ENCODE measurements at places on chromosomes 1 and 21.

- peak; percentile 22 for DNase-seq
These were observed at the start of gene OLIG1 for GRCh38 chr21:33069994-33070743. Gene OLIG1, plus strand, starts transcription at chr21:33070141. Its CDS starts 106 bp downstream, at chr21:33070247.

- DNase-seq, result peak; percentile 69
These were observed 27.8 kb upstream of the CD84 start for GRCh38 chr1:160607011-160607671.

- peak; percentile 6 for DNase-seq
These were observed 2.0 kb downstream of the KCNE2 start for GRCh38 chr21:34365809-34366208.

- no peak for DNase-seq
These were observed 157.3 kb upstream of the PTGFR start for GRCh38 chr1:78333502-78333901.
